RCC 7860 (cell line): ENCODE measurements at places on chromosomes 3 and 15.

DNA sequence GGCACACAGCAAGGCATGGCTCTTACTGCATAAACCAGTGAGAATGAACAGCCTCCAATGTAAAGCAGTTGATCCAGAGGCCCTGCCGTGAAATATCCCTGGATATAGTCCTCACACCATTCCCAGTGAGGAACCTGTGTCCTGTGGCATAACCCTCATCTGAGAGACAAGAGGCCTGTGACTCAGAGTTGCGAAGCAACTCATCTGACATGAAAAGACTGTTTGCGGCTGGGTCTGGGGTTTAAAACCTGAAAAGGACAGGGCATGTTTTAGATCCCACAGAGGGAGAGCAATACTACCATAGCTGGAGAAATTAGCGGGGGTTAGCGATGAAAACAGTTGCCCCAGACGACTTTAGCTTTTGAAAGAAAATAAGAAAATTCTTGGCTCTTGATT, 165.3 kb upstream of the BHLHE40 start:
- no peak for DNase-seq

- no peak for DNase-seq
Measured at GRCh38 chr15:67862750-67863441, 23.1 kb upstream of the RNU6-1 start.

DNA sequence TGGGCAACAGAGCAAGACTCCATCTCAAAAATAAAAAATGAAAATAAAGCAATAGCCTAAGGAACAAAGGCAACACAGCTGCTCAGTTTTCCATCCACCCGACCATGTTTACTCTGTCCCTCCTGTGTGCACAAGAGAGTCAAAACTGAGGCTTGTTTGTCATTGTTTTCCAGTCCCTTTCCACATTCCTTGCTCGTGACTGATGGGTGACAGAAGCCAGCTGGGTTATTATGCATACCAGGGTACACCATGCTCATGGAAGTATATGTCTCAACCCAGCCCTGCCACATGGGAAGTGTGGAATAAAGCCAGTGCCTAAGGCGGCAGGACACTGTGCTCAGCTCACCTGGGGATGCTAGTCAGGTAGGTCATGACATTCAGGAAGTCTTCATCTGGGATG, 49.5 kb downstream of the MCF2L2 start:
- DNase-seq: no peak

- DNase-seq: no peak
Measured at GRCh38 chr3:194852831-194853508, 167.3 kb downstream of the FAM43A start.

DNA sequence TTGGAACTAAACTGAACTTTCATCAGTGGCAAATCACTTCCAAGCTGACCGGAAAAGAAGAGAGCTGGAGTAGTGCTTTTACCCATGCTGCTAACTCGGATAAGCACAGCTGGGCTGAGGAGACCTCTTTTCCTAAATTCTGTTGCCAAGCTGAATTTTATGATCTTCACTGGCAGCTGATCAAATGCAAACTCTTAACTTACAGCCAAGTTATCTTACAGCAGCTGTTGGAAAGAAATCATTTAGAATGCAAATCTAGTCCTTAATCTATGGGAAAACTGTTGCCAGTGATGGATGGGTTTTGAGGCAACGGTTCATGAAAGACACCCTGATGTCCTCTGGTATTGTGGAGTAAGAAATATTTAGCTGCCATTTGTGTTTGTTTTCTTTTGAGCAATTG, 216.5 kb downstream of the ZNF385D start:
- DNase-seq: no peak

GRCh38 chr3:196774191-196774820, 34.6 kb downstream of the PAK2 start:
- DNase-seq: peak; percentile 49

- no peak for DNase-seq
Measured at GRCh38 chr3:77179762-77180161, 139.9 kb downstream of the ROBO2 start.

DNA sequence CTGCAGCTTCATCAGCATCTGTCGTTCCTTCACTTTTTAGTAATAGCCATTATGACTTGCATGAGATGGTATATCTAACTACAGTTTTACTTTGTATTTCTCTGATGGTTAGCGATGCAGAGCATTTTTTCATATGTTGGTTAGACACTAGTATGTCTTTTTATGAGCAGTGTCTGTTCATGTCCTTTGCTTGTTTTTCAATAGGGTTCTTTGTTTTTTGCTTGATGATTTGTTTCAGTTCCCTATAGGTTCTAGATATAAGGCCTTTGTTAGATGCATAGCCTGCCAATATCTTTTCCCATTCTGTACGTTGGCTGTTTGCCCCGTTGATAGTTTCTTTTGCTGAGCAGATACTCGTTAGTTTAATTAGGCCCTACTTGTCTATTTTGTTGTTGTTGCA, 487.2 kb upstream of the BCHE start:
- DNase-seq: no peak

DNA sequence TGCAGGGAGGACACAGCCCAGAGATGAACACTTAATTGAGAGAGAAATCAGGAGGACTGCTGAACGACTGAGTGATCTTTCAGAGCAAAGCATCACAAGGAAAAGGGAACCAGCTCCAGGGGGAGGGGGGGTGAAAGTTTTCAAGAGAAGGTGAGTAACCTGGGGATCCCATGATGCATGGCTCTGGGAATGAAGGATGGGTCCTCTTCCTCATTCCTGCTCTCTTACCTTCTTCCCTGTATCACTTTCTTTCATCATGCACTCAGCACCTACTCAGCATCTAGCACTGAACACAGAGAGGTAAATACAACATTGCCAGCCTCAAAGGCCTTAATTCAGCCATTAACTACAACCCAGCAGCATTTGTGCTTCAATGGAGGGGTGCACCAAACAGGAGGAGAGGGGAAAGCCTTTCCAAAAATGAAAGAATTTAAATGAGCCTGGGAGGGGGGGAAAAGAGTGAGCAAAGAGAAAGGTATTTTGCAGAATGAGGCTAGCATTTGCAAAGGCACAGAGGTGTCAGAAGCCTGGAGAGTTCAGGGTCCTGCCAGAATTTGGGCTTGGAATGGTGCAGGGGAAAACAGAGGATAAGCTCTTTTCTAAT, 427.4 kb downstream of the FOXP1 start:
- peak; percentile 5 for DNase-seq

GRCh38 chr15:98648654-98649471, 524 bp downstream of the IGF1R start:
- no peak for DNase-seq

- no peak for DNase-seq
Measured at GRCh38 chr3:149371723-149372114, 5.7 kb downstream of the TM4SF1 start.

GRCh38 chr3:191119415-191120295, 79.4 kb upstream of the OSTN start:
- no peak for DNase-seq

GRCh38 chr3:128367221-128367620, 99.5 kb downstream of the DNAJB8 start:
- no peak for DNase-seq

GRCh38 chr15:32125595-32125994, 95.3 kb downstream of the CHRNA7 start:
- no peak for DNase-seq

DNA sequence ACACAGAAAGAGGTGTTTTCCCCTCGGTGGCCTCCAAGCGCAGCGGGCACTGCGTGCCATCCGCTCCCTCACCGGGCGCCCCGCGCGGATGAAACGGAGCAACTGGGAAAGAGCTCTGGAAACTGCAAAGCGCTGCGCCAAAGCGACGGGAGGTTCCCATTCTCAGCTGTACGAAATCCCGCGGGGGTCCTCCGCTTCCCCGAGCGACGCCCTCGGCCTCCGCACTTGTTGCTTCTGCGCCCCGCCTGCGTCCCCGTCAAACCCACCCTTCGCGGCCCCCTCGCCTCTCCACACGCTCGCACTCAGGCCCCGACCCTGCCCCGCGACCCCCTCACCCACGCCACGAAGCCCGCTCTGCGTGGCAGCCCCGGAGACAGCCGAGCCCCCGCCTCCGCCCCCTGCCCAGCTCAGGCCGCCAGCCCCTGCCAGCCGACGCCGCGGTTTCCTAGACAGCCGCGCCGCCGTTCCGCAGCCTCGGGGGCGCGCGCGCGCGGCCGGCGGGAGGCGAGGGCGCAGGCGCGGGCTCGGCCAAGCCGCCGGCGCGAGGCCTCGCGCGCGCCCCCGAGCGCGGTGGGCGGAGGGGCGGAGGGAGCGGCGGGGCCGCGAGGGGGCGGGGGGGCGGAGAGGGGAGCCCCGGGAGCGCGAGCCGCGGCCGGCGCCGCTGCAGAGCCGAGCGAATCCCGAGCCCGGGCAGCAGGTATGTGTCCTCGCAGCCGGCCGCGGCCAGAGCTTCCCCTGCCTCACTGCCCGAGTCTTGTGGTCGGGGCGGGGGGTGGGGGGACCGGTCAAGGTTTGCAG, at the start of gene TMEM266:
Gene TMEM266 (plus strand): TSS at position 666 of the 798 bp plus-strand sequence. CDS start 74,279 bp downstream, outside the sequence.
- DNase-seq: no peak

DNA sequence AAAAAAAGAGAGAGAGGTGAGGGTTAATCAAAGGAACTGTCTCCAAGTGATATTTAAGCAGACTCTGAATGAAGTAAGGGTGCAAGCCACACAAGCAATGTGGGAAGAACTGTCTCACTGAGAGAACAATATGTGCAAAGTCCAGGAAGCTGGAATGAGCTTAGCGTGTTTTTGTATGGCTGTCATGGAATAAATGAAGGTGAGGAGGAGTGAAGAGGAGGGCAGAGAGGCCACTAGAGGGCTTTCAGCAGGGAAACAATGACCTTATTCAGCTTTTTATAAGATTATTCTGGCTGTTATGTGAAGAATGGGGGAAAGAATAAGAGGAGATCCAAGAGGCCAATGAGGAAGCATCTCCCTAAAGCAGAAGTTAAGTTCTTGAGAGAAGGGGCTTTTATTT, 86.9 kb upstream of the COL8A1 start:
- no peak for DNase-seq

GRCh38 chr15:41936155-41936554, 36.2 kb downstream of the EHD4 start:
- no peak for DNase-seq

GRCh38 chr3:10998542-10998941, 6.0 kb downstream of the SLC6A1 start:
- no peak for DNase-seq

DNA sequence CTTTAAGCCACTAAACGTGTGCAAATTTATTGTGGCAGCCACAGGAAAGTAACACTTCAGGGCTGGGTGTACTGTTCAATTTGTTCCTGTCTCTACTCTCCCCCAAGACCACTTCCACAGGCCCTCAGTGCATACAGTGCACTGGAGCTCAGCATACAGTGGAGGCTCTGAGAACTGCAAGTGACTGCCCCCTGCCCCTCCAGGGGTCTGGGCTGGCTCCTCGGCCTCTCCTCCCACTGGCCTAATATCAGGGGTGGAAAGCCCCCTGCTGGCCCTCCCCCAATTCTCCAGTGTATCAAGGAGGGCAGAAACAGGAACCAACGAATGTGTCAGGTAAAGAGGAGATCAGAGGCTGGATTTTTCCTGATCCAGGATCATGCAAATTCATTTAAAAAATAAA, 19.9 kb upstream of the HEG1 start:
- DNase-seq: no peak

DNA sequence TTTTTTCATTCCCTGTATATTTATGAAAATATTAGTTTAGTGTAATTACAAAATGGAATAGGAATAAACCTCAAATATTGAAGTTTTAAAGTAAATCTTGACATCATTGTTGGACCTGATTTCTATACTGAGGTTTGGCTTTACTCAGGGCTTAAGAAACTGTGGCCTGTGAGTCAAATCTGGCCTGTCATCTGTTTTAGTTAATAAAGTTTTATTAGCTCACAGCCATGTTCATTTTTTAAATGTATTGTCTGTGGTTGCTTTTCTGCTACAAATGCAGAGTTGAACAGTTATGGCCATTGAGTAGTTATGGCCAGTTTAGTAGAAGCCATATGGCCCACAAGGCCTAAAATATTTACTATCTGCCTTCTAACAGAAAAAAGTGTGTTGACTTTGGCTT, 80.7 kb downstream of the DIPK2A start:
- no peak for DNase-seq

GRCh38 chr3:19885468-19885867, 48.5 kb downstream of the EFHB start:
- peak; percentile 33 for DNase-seq

DNA sequence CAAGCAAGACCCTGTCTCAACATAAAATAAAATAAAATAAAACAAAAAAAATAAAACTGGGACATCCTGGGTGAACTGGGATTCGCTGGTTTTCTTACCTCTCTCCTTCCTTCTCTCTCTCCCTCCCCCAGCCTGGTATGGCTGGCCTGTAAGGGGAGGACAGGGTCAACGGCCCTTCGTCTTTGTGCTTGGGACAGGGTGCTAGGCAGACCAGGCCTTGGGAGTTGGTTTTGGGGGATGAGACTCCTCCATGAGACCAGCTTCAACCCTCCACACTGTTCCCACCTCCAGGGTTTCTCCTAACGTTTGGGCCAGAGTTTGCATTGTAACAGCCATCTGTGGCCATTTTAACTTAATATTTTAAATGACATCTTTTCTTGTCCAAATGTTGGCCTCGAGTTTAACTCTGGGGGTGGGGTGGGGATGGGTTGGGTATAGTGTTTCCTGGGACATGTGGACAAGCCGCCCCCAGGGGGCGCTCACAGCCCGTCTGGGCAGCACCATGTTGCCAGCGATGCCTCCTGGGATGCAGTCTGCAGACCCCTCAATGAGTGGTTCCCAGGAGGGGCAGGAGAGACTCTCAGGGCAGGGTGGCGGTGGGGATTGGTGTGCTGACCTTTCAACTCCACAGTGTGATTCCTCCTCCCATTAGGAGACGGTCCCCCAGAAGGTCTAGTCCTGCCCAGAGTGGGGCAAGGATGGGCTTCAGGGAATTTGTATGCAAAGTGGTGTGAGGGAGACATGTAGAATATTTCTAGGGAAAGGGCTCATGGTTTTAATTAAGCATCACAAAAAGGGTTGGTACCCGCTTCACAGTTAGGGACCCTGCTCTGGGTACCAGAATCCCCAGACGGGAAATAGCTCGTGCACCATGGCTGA, 37.7 kb upstream of the LCTL start:
- DNase-seq: peak; percentile 14

- no peak for DNase-seq
Measured at GRCh38 chr15:89340573-89340972, 5.9 kb upstream of the POLG start.

- DNase-seq: peak; percentile 56
Measured at GRCh38 chr15:101675796-101676582, 23.8 kb upstream of the TM2D3 start.

DNA sequence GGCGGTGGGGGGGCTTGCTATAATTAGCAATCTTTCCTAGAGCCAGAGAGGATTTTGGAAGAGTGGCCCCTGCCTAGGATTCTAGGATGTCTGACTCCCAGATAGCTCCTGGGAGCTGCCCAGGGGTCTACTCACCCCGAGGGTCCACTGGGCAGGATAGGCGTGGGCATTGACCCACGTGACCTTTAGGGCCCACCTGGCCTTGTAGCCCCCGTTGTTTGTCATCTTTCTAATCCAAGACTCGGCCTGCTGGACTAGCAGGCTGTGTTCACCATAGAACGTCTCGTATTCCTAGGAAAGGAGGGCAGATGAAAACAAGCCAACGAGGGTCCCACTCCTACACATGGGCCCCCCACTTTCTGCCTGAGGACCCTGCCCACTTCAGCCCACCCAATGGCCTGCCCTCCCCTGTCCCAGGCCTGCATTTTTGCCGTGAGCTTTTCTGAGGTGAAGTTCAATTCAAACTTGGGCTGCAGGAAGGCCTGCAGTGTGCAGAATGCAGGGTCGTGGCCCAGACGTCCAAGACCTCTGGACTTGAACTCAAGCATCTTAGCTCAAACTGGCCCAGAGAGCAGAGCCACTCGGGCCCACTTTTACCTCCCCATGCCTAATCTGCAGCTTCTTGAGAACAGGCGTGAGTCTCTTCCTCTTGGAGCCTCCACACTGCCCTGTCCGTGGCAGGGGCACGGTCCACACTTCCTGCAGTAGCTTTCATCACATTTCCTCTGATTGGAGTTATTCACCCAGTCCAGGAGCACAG, 41.5 kb downstream of the MUC4 start:
- DNase-seq: no peak
